Stimulated activated CD4-positive, alpha-beta T cell treated with anti-CD3 and anti-CD28 coated beads, Interleukin-12 subunit alpha, Interleukin-12 subunit beta, amount 100 ng/mL, for 4 hours (primary cell): ENCODE measurements at places on chromosomes 11 and 22.

GRCh38 chr22:17865183-17866055 lies 91.2 kb upstream of the BID start:
- no peak for DNase-seq

- no peak for DNase-seq
These were observed 16.8 kb downstream of the CUL5 start for GRCh38 chr11:108025387-108026080.

- no peak for DNase-seq
These were observed 1437.2 kb downstream of the TBC1D22A start for GRCh38 chr22:48199667-48200066.

- no peak for DNase-seq
These were observed 14.5 kb downstream of the ACP2 start for GRCh38 chr11:47233989-47234668.

GRCh38 chr11:69644071-69644961 lies 3.4 kb downstream of the CCND1 start:
- DNase-seq, result no peak

GRCh38 chr22:16847271-16847670 lies 22.1 kb upstream of the XKR3 start:
- DNase-seq, result no peak

DNA sequence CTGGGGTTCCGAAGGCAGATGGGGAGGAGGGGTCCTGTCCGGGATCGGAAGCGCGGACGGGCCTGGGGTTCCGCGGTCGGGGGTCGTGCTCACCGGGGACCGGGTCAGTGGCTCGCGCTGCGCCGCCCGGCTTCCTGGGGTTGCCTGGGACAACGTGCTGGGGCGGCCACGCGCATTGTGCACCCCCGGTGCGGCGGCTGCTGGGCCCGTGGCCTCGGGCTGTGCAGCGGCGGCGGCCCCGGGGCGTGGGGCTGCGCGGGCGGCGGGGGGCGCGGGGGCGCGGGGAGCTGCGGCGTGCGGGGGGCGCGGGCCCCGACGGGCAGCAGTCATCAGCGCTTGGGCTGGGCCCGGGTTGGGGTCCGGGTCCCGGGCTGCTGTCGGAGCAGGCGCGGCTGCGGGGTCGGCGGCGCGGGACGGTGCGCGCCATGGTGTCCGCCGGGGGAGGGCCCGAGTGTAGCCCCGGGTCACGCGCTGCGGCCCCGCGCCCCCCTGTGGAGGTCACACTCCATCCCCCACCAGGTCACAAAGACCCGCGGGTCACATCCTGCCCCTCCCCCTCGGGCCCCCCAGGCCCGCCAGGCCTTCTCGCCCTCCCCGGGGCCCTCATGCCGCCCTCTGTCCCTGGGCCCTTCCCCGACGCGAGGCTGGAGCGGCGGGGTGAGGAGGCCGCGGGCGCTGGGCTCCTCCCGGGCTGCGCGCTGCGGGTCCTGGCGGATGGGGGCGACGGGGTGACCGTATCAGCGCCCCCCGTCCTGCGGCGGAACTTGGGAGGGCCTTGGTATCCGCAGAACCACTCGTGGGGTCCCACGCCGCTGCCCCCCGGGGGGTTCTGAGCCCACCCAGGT lies at the start of gene TTLL8:
TTLL8 (minus strand) TSS at position 238 of the 845 bp plus-strand sequence.
- DNase-seq, result no peak

DNA sequence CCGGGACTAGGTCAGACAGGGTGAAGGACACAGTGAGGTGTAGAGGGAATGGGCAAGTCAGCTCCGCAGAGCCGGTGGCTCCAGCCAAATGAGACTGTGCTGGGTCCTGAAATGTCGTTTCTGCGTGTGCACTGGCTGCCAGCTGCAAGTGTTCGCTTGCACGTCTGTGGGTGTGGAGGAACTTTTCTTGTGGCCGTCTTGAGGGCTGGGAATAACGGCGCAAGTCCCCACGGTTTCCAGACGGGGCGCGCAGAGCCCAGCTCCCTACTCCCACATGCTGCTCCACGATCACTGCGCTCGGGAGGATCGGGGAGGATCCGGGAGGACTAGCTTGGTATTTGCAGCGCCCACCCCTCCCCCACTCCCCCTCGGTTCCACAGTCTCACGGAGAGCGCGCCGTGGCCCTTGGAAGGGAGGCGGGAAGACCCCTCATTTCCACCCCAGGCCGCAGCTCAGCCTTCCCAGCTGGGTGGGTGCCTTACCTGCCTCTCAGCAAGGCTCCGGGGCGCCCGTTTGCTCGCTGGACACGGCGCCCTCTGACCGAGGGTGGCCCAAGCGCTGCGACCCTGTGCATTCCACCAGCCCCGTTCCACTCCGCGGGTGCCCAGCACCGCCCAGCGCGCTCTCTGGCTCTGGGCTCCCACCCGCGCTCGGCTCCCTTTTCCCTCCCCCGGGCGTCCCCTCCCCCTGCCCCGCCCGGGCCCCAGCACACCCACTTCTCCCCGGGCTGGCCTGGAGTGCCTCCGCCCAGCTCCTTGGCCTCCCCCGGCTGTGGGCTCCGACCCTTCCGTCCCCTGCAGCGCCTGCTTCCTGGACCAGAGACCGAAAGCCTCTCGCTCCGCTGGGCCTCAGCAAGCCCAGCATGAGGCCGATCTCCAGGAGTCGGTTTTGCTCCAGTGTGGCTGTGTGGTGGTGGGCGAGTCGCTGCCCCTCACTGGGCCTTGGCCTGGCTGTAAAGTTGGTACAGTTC lies at the start of gene KCNE3:
KCNE3 (minus strand) TSS at position 634 of the 970 bp plus-strand sequence. CDS start 9,986 bp downstream, outside the sequence.
- DNase-seq, result no peak

DNA sequence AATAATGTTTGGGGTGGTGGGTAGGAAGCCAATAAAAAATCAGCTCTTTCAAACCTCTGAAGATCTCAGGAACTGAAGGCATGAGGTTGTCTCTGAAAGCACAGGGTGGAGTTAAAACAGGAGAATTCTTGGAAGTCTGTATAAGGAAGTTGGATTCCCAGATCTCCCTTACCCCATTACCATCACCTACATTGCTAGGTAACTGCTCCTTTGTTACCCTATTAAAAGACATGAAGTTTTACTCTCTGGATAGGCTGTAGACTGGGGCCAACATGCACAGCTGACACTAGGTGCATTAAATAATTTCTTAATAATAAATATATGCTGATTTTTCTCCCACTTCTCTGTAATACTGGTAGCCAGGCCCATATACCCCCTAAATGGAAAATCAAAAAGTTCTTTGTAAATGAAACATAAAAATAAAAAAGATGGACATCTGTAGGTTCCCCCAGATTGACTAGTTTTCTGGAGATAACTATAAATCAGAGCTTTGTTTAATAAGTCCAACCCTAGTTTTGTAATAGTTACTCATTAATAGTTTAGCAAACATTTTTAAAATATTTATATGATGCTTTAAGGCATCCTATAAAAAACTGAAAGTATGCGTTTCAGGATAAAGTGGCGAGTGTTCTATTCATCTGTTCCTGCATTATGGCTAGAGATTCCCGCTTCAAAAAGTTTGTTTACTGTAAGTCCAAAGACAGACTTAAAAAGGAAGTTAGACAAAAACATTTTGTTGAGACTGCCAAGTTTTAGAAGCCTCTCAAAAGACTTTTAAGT lies 63.8 kb downstream of the KIF18A start:
- no peak for DNase-seq

DNA sequence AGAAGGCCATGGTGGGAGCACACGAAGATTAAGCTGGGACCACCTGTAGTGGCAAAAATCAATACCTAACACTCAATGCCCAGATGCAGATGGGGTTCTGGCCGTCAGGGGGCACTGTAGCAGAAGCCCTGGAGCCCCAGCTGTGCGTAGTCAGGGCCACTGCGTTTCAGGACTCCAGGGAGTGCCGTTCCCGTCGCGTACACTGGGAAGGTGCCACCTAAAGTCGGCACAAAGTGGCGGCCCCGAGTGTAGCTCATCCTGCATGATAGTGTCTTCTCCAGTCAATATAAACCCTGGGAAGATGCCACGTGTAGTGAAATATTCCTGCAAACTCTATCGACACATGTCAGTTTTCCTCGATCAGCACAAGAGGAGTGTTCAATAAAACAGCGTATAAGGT lies 123.8 kb upstream of the NTM start:
- DNase-seq, result no peak

DNA sequence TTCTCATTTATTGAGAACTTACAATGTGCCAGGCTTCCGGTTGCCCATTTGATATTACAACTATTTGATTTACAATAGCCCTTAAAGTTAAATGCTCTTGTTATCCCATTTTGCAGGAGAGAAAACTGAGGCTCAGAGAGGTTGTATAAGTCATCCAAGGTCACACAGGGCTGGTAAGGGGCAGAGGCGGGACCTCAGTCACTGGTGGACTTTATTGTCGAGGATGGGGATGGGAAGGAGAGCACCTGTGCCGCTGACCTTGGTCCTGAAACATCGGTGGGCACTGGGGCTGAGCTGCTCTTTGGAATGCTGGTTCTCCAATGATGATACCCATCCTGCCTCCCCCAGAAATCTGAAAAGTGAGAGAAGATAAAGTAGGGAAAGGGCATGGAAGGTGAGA lies 265.4 kb downstream of the MIAT start:
- no peak for DNase-seq
